Activated T-cell treated with anti-CD3 and anti-CD28 coated beads, Interleukin-2, amount 50 U/mL, for 4 hours (primary cell): ENCODE measurements at places on chromosomes 2 and 18. TPM values are rescaled to one million over a fixed set of nuclear protein-coding genes. Genes with fewer than 3 reads are reported as not detected.

GRCh38 chr2:10087360-10087759 is 7.1 kb upstream of the CYS1 start:
- no peak for DNase-seq

GRCh38 chr2:165825041-165825440 is 31.0 kb upstream of the GALNT3 start:
- no peak for DNase-seq

- DNase-seq = no peak
These were observed 91.2 kb downstream of the MTA3 start for GRCh38 chr2:42659609-42660008.

GRCh38 chr2:20596193-20596972 is 54.5 kb downstream of the HS1BP3 start:
- no peak for DNase-seq

DNA sequence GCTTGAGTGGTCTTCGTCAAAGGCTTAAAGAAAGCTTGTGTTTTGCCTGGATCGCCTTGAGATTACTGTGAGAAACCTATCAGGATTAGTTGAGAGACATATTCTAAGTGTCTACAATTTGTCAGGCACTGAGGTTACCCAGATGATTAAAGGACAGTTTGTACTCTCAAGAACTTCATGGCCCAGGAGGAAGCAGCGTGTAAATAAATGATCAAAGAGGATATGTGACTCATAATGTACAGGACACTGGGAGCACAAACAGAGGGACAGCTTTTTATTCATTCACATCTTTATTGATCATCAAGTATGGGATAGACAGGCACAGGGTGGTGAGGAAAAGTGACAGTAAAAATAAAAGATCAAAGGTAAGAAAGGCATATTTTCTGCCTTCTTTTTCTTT is 152.6 kb upstream of the FSHR start:
- no peak for DNase-seq

DNA sequence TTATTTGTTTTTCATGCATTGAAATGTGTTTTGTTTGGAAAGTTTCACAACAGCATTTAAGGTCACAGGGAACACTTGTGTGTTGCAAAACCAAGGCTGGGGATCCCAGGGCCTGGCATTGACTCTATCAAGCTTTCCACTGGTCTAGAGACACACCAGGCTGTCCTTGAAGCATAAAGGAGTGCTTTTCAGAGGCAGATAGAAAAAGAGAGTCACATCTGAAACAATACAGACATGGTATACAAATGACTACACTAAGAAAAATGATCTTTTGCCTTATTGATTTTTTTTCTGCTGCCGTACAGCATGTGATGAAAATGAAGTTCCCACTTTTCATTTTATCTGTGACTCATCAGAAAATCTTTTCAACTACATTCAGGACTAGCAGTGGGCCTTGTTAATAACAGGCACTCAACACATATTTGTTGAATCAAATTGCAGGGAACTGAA is 61.9 kb upstream of the ZCCHC2 start:
- DNase-seq = no peak

DNA sequence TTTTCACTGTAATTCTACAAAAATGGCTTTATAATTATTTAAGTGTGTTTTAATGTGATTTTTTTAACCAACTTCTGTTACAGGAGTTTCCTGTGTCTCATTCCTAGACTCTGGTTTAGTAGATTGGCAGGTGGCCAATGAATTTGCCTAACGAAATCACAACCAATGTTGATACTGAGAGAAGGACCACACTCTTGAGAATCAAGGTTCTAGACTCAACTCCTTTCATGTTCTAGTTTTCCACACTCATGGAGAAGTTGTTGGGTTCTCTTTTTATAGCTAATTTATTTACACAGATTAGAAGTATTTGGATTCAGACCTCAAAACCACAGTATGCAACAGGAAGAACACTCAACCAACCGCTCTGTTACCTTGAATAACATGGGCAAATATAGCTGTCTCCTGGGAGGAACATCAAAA is 22.6 kb upstream of the USP34 start:
- no peak for DNase-seq

- DNase-seq = no peak
These were observed 332.8 kb downstream of the TXNL1 start for GRCh38 chr18:56305583-56305982.

DNA sequence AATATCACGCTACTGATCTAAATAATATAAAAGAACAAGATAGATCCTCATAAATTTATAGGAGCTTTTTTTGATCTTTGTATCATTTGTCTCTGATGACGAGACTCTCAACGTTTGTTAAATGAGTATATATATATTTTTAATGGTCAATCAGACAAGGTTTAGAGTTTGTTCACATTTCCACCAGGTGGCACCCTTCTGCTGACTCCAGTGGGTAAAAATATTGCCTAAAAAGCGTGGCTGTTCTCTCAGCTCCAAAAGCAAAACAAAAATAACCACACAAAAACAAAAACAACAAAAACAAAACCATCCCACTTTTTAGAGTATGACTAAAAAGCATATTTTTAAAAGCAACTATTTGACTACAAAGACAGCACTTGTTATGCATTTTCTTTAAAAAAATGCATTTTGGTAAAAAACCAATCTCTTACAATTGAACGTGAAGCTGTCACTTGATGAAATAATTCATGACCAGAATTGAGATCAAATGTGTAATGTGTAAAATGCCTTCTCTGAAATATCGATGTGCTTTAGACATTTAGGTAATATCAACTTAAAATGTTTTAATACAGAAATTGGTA is 723.2 kb downstream of the DPP10 start:
- DNase-seq = no peak

DNA sequence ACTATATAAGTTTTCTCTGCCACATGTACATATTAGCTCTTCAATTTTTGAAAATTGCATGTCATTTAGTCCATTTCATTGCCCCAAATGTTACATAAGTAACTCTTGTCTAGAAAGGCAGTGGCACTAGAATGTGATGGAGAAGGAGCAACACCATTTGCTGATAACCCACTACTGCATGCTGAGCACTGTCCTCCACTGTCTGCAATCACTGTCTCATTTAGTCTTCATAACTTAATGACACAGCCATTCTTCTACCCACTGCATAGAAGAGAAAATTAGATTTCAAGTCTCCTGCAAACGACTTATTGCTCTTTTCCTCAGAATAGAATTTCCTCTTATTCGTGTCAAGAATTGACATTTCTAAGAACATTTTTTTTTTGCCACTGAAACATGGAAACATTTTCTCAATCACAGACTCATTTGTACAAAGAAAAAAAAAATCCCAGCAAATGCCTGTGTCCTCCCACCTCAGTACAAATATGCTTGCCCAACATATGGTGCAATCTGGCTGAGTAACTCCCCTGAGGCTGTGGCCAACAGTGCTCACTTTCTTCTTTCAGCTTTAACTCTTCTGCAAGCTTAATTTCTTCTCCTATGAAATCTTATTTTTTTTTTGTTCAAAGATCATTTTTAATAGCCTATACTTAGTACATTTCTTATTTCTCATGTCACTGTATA is 768.6 kb upstream of the HS6ST1 start:
- no peak for DNase-seq

GRCh38 chr2:46479265-46479664 is at the start of gene TMEM247:
Gene TMEM247 (plus strand): TSS chr2:46479565.
- DNase-seq = no peak

GRCh38 chr2:42089340-42089925 is 41.6 kb downstream of the PKDCC start:
- peak; percentile 54 for DNase-seq

- DNase-seq = no peak
These were observed 17.6 kb upstream of the EPHA4 start for GRCh38 chr2:221589696-221590095.

DNA sequence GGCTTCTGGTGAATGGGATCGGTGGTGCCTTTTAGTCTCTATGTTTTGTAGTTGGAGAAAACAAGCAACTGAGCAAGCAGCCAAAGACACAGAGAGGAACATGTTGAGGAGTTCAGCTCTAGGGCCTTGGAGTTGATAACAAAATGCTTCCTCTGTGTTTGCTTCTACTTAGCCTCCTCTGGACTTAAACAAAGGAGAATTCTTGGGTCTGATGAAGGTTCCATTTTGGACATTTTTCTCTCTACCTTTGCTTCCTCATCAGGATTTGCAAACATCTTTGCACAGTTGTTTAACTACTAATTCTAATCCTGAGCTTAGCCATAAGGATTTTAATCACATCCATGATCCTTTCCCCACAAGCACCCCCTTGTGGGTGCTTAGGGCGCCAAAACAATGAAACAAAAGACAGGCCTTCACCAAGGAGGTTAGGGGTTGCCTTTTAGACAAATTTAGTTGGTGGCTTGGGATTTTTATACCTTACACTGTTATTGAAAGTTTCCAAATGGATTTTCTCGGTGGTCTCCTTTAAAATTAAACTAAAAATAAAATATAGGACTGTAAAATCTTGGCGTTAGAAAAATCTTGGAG is 148.5 kb upstream of the SATB2 start:
- no peak for DNase-seq

- DNase-seq = no peak
These were observed 25.2 kb downstream of the MOCOS start for GRCh38 chr18:36212301-36213171.

DNA sequence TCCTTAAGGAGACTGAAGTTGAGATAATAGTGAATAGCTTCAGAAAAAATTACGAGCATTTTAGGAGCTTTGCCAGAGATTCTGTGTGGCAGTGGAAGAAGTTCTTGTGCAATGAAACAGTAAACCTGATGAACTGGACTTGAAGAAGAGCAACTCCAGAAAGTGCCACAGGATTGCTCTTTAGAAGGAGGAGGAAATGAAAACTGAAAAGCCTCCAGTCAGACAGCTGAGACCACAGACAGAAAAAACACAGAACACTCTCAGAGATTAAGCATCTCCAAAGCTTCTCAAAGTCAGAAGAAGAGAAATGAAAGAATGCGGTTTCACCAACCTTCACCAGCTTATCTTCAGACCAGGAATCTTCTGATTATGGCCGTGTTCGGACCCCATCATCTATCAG is 329.7 kb upstream of the CNTNAP5 start:
- DNase-seq = no peak

DNA sequence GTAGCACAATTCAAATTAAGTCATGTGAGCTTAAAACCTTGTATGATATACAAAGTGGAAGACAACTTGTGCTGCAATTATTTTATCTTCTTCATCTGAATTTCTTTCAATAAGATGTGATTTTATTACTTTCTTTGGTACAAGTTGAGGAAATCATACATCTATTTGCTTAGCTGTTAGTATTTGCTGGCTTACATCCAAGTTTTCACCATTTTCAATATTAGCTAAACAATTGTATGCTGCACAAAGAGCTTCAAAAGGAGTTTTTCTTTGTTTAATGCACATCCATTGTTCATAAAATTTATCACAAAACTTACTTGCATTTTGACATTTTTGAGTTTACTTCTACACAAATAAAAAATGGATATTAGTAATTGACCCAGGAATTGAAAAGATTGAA is 40.9 kb downstream of the SCN9A start:
- no peak for DNase-seq

GRCh38 chr2:73970850-73971471 is 13.7 kb upstream of the TET3 start:
- no peak for DNase-seq

- DNase-seq = no peak
These were observed 232.5 kb upstream of the FN1 start for GRCh38 chr2:215668378-215668775.

GRCh38 chr2:180516232-180516631 is 464.2 kb upstream of the UBE2E3 start:
- DNase-seq = no peak

- no peak for DNase-seq
These were observed 1407.0 kb upstream of the CELF4 start for GRCh38 chr18:38972571-38972970.

POTEC gene
- total RNA-seq = not detected

MYO3B gene
- total RNA-seq = 0.08 TPM

FRZB gene
- not detected for total RNA-seq
